LHCN-M2 (cell line): ENCODE measurements at places on chromosomes 11 and 22. TPM values are rescaled to one million over a fixed set of nuclear protein-coding genes. Genes with fewer than 3 reads are reported as not detected.

- DNase-seq, result no peak
Measured at GRCh38 chr22:21632237-21632895, at the start of gene CCDC116. Gene CCDC116 (plus strand): TSS chr22:21632760. CDS start chr22:21633182, 422 bp downstream.

- DNase-seq, result no peak
Measured at GRCh38 chr11:116422956-116423600, 349.7 kb downstream of the BUD13 start.

- DNase-seq, result no peak
Measured at GRCh38 chr11:72668629-72669347, 5.4 kb downstream of the PDE2A start.

GRCh38 chr11:5703741-5704536, 14.3 kb downstream of the TRIM22 start:
- DNase-seq, result no peak

DNA sequence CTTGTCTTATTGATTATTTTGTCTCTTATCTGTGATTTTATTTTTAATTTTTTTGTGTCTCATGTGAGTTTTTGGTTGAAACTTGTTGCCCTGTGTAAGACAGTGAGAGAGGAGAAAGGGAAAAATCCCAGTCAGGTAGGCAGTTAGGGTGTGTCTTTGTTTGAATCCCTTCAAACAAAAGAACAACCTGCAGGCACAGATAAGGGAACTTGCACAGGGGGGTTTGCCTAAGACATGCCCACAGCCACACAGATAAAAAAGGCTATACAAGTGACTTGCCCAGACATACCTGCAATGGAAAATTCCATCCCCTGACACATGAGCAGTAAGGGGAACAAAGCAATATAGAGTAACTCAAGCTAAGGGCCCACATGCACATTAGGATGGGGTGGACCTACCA, 127.8 kb upstream of the PLET1 start:
- no peak for DNase-seq

GRCh38 chr11:95706974-95707387, 82.6 kb downstream of the FAM76B start:
- no peak for DNase-seq

- no peak for DNase-seq
Measured at GRCh38 chr22:27895600-27895999, 23.5 kb downstream of the PITPNB start.

- no peak for DNase-seq
Measured at GRCh38 chr11:68367252-68367651, 54.9 kb downstream of the LRP5 start.

- no peak for DNase-seq
Measured at GRCh38 chr22:29987137-29987536, 93.1 kb upstream of the HORMAD2 start.

GRCh38 chr11:125338886-125339811, 156.9 kb downstream of the FEZ1 start:
- DNase-seq, result no peak

- DNase-seq, result no peak
Measured at GRCh38 chr11:119586181-119586580, 142.8 kb downstream of the NECTIN1 start.

GRCh38 chr11:44139565-44140330, 44.3 kb downstream of the EXT2 start:
- DNase-seq, result no peak

DNA sequence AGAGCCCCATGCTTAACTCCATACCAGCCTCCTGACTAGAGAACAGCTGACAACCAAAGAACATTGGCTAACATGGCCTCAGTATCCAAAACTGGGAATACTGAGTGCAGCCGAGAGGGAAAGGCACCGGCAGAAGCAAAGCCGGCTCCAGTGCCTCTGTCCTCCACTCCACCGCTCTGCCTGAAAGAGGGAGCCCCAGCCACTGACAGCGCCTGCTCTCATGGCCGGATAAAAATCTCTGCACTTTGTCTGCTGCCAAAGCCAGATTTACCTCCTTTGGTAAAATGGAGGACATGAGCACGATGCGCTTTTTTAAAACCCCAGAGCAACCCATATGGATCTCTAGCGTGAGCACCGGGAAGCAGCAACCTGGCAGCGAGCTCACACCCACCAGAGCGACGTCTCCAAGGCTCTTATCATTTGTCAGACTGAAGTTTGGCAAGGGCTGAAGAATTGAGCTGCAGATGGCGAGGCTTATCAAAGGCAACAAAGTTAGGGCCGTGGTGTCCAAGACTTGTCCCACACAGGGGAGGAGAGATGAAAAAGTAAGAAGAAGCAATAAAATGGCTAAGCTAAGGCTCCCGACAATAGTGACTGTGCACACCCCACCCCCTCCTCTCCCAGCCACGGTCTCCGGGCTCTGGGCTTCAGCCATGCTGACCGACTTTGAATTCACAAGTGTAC, 71.4 kb downstream of the EFCAB6 start:
- DNase-seq, result no peak

- DNase-seq, result peak; percentile 64
Measured at GRCh38 chr11:19419021-19419750, 178.4 kb upstream of the E2F8 start.

- peak; percentile 100 for DNase-seq
Measured at GRCh38 chr22:19663286-19663815, 51.0 kb upstream of the SEPTIN5 start.

- DNase-seq, result no peak
Measured at GRCh38 chr22:19984851-19985811, 31.5 kb downstream of the ARVCF start.

GRCh38 chr11:128587415-128587814, at the start of gene ETS1:
Gene ETS1 (minus strand): TSS chr11:128587558. CDS start chr11:128573130, 14,428 bp downstream.
- DNase-seq, result no peak

DNA sequence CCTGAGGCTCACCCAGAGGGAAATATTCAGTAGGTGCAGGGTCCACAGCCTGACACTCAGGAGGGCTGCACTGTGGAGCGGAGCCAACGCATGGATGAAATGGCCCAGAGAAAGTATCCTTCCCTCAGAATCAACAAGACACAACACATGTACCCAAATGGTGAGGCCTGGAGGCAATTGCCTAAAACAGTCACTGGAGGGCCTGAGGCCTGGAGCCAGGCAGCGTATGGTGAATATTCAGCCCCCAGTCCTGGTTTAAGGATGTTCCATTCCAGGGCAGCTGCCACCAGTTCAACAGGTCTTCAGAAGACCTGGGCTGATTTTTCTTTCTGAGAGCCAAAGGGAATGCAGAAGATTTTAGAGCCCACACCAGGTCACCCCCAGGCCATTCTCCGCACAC, 264.8 kb downstream of the INSC start:
- no peak for DNase-seq

- DNase-seq, result peak; percentile 88
Measured at GRCh38 chr11:795634-796564, 2.2 kb downstream of the SLC25A22 start.

DNA sequence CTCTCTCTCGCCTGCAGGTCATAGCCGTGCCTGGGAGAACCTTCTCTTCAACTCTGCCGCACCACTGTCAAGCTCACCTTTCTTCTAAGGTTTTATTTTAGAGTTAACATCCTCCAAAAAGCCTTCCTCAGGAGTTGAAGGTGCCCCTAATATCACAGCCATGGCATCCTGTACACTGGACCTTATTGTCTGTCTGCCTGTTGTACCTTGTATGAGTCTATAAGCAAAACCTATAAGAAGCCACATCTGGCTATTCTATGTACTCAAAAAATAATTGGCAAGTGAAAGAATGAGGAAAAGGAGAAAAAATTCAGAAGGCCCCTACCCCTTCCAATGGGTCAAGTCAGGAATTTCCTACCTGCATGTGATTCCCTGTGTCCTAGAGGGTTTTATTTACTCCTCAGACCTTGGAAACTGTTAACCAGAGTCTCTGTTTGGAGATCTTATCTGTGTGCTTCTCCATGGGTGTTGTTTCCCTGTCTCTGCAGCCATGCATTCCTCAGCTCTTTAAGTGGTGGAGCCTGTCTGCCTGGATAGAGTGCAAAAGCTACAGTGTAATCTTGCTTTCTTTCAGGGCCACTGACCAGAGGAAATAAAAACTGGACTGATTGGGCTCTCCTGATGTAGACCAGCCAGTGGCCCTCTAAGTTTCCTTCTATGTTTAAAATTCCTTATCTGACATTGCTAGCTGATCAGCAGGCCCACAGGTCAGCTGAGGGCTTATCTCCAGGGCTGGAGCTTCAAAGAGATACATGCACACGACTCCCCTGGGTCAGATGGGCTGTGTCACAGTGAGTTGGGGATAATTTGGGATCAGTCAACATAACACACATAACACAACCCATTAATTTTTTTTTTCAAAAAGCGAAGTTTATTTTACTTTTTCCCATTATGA, 37.6 kb upstream of the TMEM135 start:
- DNase-seq, result no peak

SERPING1 gene
- 5.2 and 5.4 TPM in 2 replicates for total RNA-seq

PDGFD gene
- total RNA-seq, result under 0.01 TPM in 1 of 2 replicates, not detected in the other

RAB36 gene
- total RNA-seq, result under 0.01 and 0.11 TPM in 2 replicates

OR2AG2 gene
- 0.19 TPM in 1 of 2 replicates, not detected in the other for total RNA-seq

SSRP1 gene
- total RNA-seq, result 150 and 169 TPM in 2 replicates

IL10RA gene
- total RNA-seq, result not detected in 2 replicates

CD248 gene
- total RNA-seq, result 0.06 TPM in 1 of 2 replicates, not detected in the other

SYT12 gene
- total RNA-seq, result not detected in 2 replicates

MYOD1 gene
- 421 and 521 TPM in 2 replicates for total RNA-seq

KCTD17 gene
- 34.0 and 35.1 TPM in 2 replicates for total RNA-seq

OR51Q1 gene
- not detected in 2 replicates for total RNA-seq

KRTAP5-11 gene
- total RNA-seq, result not detected in 2 replicates

SAA4 gene
- not detected in 2 replicates for total RNA-seq

RAB38 gene
- not detected in 2 replicates for total RNA-seq

SHISAL1 gene
- 0.29 and 1.3 TPM in 2 replicates for total RNA-seq

SPDYC gene
- total RNA-seq, result not detected in 2 replicates

LRRC74B gene
- total RNA-seq, result 0.11 and 0.13 TPM in 2 replicates

P2RX6 gene
- total RNA-seq, result 51.2 and 63.5 TPM in 2 replicates

TBX1 gene
- total RNA-seq, result 13.0 and 16.7 TPM in 2 replicates

LMNTD2 gene
- 0.46 and 1.3 TPM in 2 replicates for total RNA-seq
